ENCODE measurements at places on chromosomes 2 and 18.
A peak's percentile ranks its signal among the peaks of the same experiment; 100 is the strongest.

DNA sequence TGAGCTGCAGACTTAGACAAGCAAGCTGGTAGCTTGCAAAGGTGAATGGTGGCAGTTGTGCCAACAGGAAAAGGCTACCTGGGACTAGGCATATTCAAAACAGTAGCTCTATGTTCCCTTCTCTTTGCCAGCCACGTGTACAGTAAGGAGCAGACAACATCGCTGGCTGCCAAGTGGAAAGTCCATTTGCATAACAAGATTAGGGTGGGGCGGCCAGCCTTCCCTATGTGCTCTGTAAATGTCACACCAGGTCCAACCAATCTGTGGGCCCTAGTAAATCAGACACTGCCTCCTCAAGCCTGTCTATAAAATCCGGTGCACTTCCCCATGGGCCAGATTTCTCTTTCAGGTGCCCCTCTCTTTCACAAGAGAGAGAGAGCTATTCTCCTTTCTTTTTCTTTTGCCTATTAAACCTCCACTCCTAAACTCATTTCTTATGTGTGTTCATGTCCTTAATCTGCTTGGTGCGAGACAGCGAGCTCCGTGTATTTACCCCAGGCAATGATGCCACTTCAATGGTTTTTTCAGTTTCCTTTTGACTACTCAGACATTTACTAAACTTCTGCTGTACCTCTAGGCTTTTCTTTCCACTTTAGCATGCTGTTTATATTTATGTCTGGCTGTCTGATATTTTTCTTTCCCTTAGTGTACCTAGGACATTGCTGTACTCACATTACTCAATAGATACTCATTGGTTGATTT, 297.4 kb upstream of the GCFC2 start:
- no peaks in the 10 kb centered on the region for H3K27me3 ChIP-seq
- H3K4me3 ChIP-seq = no peak overlapping the region
- no peaks in the 10 kb centered on the region for H3K4me1 ChIP-seq
- DNase-seq = no peak

- H3K27me3 ChIP-seq = peaks cover 22% of the 10 kb centered on the region
- H3K4me1 ChIP-seq = no peaks in the 10 kb centered on the region
- H3K4me3 ChIP-seq = no peak overlapping the region
- peaks cover 2% of the 10 kb centered on the region for H3K36me3 ChIP-seq
- no peak for DNase-seq
These were observed 85.4 kb upstream of the OTOS start for GRCh38 chr2:240225660-240226475.

DNA sequence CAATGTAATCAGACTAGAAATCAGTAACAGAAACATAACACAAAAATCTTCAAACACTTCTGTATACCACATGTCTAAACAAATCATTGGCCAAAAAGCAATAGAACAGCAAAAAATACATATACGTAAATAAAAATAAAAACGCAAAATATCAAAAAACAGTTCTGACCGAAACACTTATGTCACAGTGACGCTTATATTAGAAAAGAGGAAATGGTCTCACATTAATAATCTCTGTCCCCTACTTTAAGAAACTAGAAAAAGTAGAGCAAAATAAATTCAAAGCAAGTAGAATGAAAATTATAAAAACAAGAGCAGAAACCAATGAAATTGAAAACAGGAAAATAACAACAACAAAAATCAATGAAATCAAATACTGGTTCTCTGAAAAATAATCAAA, 41.9 kb downstream of the TMEM131 start:
- H3K27me3 ChIP-seq = no peaks in the 10 kb centered on the region
- H3K36me3 ChIP-seq = peaks cover 6% of the 10 kb centered on the region
- H3K4me1 ChIP-seq = peaks cover 64% of the 10 kb centered on the region
- H3K4me3 ChIP-seq = no peak overlapping the region

GRCh38 chr18:80147037-80147417, 38.0 kb downstream of the ADNP2 start:
- H3K27ac ChIP-seq = peak overlapping the region; percentile 71
- DNase-seq = no peak
- H3K27me3 ChIP-seq = peaks cover 14% of the 10 kb centered on the region
- H3K36me3 ChIP-seq = peaks cover 5% of the 10 kb centered on the region

GRCh38 chr2:190837420-190837819, 43.2 kb upstream of the GLS start:
- H3K27me3 ChIP-seq = no peaks in the 10 kb centered on the region
- H3K4me1 ChIP-seq = peaks cover 25% of the 10 kb centered on the region
- DNase-seq = no peak
- no peaks in the 10 kb centered on the region for H3K36me3 ChIP-seq
- no peak overlapping the region for H3K27ac ChIP-seq

GRCh38 chr2:130916438-130916705, 79.7 kb downstream of the ARHGEF4 start:
- no peak overlapping the region for H3K27ac ChIP-seq
- DNase-seq = no peak
- no peaks in the 10 kb centered on the region for H3K36me3 ChIP-seq
- peaks cover 9% of the 10 kb centered on the region for H3K27me3 ChIP-seq
- H3K4me1 ChIP-seq = no peaks in the 10 kb centered on the region
- no peak overlapping the region for H3K4me3 ChIP-seq

DNA sequence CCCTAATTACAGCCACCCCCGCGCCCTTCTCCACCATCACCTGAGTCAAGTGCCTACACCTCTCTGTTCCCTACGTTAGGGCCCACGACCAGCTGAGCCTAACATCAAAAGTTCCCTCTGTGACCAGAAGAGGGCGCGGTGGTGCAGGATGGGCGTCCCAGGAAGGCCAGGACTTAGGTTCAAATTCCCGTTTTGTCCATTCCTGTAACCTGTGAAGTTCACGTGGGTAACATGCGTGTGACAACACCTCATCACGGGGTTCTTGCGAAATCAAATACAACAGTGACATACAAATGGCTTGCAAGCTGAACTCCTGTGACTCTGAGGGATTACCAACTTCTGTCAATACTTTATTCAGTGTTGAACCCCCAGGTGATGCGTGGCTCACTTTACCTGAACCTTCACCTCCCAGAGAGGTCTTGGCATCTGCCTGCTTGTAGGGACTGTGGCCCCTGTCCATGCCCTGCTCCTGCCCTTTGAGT, 207.9 kb downstream of the ARL4C start:
- no peaks in the 10 kb centered on the region for H3K36me3 ChIP-seq
- peak; percentile 78 for DNase-seq

- no peak for DNase-seq
- no peaks in the 10 kb centered on the region for H3K4me1 ChIP-seq
- no peak overlapping the region for H3K27ac ChIP-seq
- no peak overlapping the region for H3K4me3 ChIP-seq
- peaks cover 8% of the 10 kb centered on the region for H3K27me3 ChIP-seq
- H3K36me3 ChIP-seq = no peaks in the 10 kb centered on the region
These were observed 32.1 kb downstream of the ASAP2 start for GRCh38 chr2:9238591-9239326.

DNA sequence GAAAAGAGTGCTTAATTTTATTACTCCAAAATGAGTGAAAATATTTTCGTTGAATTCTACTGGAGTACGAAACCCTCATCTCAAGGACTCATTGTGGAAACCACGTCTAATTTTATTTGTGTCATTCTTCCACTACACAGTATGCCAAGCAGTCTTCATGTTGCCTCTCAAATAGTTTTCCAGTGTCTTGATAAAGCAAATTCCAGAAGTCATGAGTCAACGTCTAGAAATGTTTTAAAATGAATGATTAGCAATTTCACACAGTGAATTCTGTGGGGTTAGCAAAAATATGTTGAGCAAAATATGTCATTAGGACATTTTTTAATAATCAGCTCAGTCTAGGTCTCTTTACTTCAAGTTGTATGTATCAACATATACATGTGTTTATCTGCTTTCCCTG, 865.5 kb downstream of the DSC3 start:
- H3K4me1 ChIP-seq = no peaks in the 10 kb centered on the region
- H3K27me3 ChIP-seq = no peaks in the 10 kb centered on the region
- no peak overlapping the region for H3K4me3 ChIP-seq
- no peaks in the 10 kb centered on the region for H3K36me3 ChIP-seq
- no peak for DNase-seq

- H3K27ac ChIP-seq = no peak overlapping the region
- peaks cover 1% of the 10 kb centered on the region for H3K27me3 ChIP-seq
- H3K4me1 ChIP-seq = no peaks in the 10 kb centered on the region
- H3K4me3 ChIP-seq = no peak overlapping the region
- no peaks in the 10 kb centered on the region for H3K36me3 ChIP-seq
- DNase-seq = no peak
These were observed 62.8 kb downstream of the OSBPL6 start for GRCh38 chr2:178257127-178257526.

DNA sequence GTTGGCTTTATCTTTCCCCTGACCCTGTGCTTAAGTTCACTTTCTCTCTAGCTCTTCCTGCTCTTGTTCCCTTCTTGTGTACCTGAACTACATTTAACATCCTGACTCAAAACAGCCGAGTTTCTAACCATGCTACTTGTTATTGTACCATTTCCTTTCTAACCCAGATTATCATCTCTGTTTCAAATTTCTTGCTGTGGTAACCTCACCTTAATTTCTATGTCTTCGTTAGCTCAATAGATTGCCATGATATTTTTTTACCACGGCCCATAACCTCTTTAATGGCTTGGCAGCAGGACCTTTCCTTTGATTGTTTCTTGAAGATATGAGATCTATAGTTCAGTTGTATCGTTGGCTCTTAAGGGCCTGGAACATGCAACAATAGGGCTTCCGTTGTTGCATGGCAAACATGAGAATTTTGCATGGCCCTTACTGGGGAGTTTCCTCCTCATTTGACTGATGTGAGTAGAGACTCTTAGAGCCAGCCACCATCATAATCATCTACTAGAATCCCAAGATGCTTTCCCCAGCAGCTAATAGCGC, 11.1 kb downstream of the CFAP36 start:
- peak overlapping the region; percentile 7 for H3K27ac ChIP-seq
- no peak overlapping the region for H3K4me3 ChIP-seq
- peaks cover 7% of the 10 kb centered on the region for H3K4me1 ChIP-seq
- no peaks in the 10 kb centered on the region for H3K27me3 ChIP-seq
- DNase-seq = no peak

GRCh38 chr2:106065983-106066820, 127.9 kb downstream of the UXS1 start:
- H3K27ac ChIP-seq = peak overlapping the region; percentile 58
- DNase-seq = no peak
- H3K27me3 ChIP-seq = peaks cover 2% of the 10 kb centered on the region
- H3K4me3 ChIP-seq = peak overlapping the region; percentile 61
- no peaks in the 10 kb centered on the region for H3K36me3 ChIP-seq

DNA sequence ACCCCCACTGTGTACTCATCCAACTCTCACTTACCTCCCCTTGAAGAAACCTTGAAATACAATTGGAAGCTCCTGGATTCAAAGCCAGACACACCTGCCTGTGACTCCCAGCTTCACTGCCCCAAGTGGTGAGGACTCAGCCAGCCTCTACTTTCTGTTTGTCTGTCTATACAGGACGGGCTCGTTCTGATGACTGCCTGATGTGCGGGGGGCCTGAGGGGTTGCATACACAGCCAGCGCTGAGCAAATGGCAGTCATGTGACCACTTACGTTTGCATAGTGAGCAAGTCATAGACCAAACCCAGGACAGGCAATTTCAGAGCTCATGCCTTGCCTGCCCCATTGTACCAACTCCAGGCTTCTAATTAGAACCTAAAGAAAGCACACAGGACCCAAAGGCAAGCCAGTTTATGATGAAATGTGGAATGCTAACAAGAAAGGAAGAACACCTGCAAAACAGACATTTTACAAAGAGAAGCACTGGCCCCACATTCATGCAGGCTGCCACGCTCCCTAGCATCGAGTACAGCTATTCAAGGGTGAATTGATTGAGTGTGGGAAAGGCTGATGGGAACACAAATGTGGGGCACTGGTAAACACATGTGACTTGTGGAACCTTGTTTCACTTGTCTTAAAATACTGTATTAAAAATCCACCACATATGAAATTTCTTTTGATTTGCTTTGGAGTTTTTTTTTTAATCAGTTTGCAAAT, 137.8 kb downstream of the LNPK start:
- H3K27me3 ChIP-seq = peaks cover 7% of the 10 kb centered on the region
- H3K36me3 ChIP-seq = no peaks in the 10 kb centered on the region
- no peaks in the 10 kb centered on the region for H3K4me1 ChIP-seq

DNA sequence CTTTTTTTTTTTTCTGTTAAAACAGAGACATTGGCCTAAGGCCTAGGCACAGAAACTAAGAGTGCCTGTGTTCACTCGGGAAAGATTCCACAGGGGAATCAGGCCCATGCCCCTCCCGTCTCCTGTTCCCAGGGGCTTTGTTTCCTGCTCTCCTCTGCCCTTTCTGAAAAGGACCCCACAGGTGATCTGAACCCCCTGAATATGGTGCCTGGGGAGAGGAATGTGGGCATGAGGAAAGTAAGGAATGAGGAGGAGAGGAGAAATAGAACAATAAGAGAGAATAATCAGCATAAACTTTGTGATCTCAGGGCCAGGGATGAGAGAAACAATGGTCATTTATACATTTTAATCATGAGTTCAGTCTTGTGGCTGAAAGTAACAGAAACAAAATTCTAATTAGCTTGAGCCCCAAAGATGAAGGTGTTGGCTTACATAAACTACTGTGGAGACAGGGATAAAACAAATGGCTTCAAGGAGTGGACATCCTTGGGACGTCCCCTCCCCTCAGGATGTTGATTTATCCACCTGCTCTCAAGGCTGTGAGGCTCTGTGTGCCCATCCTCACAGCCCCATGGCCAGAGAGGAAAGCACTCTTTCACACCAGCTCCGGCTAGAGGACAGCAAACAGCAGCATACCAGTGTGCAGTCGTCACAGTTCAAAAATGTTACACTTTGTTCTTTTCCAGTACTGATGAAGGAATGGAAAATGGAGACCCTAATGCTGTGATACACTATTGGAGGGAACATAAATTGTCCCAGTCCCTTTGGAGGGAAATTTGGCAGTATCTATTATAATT, 46.4 kb upstream of the MRPL33 start:
- no peaks in the 10 kb centered on the region for H3K36me3 ChIP-seq
- DNase-seq = no peak
- no peak overlapping the region for H3K27ac ChIP-seq
- peaks cover 22% of the 10 kb centered on the region for H3K4me1 ChIP-seq

DNA sequence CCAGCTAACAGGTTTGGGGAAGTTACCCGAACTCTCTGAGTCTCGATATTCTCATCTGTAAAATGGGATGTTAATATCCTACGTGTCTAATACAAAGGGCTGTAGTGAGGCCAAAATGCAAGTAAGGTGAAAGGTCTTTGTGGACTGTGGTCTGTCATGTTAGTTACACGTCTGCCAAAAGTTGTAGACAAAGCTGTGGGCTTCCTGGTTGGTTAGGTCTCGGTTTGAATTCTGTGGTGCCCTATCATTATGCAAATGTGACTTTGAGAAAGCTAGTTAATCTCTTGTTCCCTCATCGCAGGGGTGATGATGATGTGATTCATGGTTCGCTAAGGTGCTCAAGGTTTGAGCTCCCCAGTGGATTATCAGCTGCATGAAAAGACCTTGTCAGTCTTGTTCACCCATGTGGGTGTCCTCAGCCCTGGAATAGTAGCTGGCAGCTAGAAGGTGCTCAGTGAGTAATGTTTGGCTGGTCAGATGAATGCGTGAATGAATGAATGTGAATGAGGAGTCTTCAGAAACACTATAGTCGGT, 23.1 kb downstream of the TRIB2 start:
- H3K36me3 ChIP-seq = peaks cover 14% of the 10 kb centered on the region
- DNase-seq = no peak
- H3K4me3 ChIP-seq = no peak overlapping the region
- H3K27me3 ChIP-seq = no peaks in the 10 kb centered on the region
- peaks cover 3% of the 10 kb centered on the region for H3K4me1 ChIP-seq

- H3K27me3 ChIP-seq = no peaks in the 10 kb centered on the region
- no peak overlapping the region for H3K4me3 ChIP-seq
- H3K4me1 ChIP-seq = no peaks in the 10 kb centered on the region
- no peak overlapping the region for H3K27ac ChIP-seq
- DNase-seq = no peak
- H3K36me3 ChIP-seq = no peaks in the 10 kb centered on the region
These were observed 4.7 kb downstream of the CDH19 start for GRCh38 chr18:66599190-66599589.

GRCh38 chr2:105442056-105442455, 43.2 kb upstream of the FHL2 start:
- no peaks in the 10 kb centered on the region for H3K27me3 ChIP-seq
- H3K36me3 ChIP-seq = no peaks in the 10 kb centered on the region
- H3K4me1 ChIP-seq = no peaks in the 10 kb centered on the region
- H3K27ac ChIP-seq = no peak overlapping the region
- H3K4me3 ChIP-seq = no peak overlapping the region
